ENCODE measurements at places on chromosomes 1 and 21.

DNA sequence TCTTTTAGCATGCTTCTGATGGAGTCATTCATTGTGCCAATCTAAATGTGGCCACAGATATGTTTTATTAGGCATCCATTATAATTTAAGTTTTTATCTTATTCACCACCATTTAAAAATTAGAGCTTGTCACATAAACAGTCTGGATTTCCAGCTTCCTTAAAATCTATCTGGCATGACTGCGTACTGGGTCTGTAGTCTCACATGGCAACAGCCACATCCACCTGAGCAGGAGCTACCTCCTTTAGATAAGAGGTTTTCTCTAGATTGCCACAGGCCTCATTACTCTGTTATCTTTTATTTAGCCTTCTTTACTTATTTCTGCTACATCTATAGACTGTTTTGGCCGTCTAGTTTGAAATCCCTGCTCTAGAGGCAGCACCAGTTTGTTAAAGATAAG is 29.1 kb downstream of the B3GALT2 start:
- DNase-seq, result no peak

DNA sequence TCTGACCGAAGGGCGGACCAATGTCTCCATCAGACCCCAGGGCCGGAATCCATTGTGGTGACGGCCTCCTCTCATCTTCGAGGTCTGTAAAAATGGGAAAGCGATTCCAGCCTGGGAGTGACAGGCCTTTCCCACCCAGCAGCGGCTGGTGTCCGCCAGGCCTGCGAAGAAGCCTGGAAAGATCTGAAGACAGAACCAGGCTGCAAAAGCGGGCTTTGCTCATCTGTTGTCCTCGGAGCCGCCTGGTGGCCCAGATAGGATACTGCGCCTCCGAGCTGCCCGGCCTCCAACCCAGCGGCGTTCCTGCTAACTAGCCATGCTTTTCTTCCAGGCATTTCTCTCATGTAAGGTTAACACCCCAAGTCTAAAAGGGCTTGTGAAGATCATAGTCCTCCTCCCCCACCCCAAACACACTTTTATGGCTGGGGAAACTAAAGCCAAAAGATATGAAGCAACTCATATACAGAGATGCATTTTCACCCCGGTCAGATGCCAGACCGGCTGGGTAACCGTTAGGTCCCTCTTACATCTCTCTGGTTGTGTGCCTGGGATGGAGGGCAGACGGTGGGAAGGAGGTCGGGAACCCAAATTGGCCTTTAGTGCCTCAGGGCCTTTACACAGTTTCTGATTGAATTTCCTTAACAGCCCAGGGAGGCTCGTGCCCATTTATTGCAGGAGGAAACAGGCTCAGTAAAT is 1.9 kb upstream of the DHRS3 start:
- DNase-seq, result peak; percentile 43

DNA sequence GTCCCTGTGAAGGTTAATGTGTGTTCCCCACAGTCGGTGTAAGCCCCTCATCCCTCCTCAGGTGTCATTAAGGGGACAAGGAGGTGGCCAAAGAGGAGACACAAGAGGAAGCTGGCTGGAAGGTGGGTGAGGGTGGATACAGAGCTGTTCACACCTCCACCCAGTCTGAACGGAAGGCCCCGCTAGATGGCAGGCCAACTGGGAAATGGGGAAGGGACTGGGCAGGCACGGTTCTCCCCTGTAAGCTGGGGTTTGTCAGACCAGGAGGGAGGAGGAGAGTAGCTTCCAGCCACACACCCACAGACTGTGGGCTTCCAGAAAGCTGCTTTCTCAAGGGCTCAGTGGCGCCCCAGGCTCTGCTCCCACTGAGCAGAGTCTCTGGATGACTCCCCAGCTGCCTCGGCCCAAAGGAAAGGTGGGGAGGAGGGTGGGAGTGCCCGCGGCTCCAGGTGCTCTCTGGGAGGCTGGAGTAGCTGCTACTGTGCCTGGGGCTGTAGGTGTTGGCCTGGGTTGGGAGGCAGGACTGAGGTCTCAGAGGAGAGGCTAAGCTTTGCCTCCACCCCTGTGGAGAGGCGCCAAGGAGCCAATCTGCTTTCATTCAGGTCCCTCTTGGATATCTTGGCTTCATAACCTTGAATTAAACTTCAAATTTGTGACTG is 41.2 kb downstream of the PCP4 start:
- no peak for DNase-seq

GRCh38 chr1:28190996-28191645 is 14.6 kb upstream of the PTAFR start:
- no peak for DNase-seq

DNA sequence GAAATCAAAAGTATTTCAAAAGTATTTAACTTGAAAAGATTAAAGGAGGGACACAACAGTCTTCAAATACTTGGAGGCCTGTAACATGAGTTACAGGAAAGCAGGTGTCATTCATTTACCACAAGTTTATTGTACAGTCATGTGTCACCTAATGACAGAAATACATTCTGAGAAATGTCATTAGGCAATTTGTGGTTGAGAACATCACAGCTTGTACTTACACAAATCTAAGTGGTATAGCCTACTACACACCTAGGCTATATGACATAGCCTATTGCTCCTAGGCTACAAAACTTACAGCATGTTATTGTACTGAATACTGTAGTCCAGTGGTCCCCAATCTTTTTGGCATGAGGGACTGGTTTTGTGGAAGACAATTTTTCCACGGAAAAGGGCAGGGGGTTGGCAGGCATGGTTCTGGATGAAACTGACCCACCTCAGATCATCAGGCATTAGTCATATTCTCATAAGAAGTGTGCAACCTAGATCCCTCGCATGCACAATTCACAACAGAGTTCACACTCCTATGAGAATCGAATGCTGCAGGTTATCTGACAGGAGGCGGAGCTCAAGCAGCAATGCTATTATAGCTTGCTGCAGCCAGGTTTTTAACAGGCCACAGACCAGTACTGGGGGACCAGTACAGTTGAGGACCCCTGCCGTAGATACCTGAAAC is 25.0 kb upstream of the PHTF1 start:
- no peak for DNase-seq

DNA sequence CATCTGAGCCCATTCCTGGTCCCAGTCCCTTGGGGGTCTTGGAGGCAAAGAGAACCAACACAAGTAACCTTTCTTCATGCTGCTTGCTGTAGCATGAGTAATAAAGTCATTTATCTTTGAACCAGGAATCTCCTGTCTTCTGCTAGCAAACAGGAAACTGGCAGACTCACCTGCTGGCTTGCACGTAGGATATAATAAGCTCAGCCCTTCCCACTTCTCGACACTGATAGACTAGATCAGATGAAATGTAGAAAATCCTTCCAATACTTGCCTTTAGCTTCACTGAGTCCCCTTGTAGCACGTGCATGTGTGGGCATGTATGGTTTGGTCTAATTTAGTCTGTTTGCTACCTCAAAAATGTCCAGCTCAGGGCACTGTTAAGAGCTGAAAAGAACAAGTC is 6.5 kb upstream of the TFF2 start:
- no peak for DNase-seq

DNA sequence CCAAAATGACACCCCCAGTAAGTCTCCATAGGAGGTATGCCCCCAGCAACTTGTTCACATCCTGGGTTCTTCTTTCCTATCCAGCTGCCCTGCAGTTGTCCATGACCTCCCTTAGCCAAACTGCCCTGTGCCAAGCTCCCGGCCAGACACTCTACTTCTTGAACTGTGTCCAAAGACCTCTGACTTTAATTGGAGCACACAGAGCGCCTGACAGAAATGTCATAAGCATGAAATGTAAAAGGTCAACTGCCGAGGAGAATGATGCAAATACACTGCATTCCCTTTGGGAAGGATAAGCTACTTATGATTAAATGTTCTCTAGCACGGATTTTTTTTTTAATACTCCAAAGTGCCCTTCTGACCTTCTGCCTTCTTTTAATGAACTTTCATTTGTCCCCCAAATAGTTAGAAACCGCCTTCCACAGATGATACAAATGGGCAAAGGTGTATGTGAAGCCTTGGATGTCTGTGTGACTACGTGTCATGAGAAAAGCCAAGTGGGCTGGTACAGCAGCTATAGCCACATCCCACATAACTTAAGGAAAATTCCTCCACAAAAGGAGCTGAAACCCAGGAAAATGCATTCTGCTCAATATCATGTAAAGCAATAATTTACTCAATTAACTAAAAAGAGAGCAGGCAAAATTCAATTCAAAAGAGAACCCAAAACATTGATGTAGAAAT is 26.8 kb downstream of the PALMD start:
- DNase-seq, result no peak

DNA sequence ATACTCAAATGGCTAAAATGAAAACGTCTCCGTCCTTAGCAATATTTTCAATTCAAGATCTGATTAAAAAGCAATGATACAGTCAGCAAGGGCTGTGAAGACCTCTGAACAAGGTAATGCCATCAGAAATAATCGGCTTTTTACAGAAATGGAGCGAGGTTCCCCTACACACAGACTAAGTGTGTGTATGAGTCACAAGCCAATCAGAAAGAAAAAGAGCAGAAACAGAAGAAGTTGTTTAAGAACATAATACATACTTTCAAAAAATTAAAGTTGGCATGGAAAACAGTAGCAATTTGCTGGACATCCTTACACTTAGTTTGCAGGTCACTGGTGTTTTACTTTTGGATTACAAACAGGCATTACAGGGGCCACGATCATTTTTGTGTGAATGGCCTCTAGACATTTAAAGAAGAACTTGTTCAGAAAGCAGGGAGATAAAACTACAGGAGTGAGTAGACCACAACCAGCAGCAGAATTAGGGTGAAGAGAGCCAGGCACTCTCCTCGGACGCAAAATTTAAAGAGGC is 350.0 kb upstream of the RUNX1 start:
- no peak for DNase-seq

GRCh38 chr1:34926156-34926555 is 3.3 kb downstream of the DLGAP3 start:
- no peak for DNase-seq

- DNase-seq, result peak; percentile 60
These were observed 5.0 kb downstream of the SRARP start for GRCh38 chr1:16009030-16009460.

GRCh38 chr1:42130061-42130660 is 23.0 kb upstream of the GUCA2B start:
- DNase-seq, result no peak

DNA sequence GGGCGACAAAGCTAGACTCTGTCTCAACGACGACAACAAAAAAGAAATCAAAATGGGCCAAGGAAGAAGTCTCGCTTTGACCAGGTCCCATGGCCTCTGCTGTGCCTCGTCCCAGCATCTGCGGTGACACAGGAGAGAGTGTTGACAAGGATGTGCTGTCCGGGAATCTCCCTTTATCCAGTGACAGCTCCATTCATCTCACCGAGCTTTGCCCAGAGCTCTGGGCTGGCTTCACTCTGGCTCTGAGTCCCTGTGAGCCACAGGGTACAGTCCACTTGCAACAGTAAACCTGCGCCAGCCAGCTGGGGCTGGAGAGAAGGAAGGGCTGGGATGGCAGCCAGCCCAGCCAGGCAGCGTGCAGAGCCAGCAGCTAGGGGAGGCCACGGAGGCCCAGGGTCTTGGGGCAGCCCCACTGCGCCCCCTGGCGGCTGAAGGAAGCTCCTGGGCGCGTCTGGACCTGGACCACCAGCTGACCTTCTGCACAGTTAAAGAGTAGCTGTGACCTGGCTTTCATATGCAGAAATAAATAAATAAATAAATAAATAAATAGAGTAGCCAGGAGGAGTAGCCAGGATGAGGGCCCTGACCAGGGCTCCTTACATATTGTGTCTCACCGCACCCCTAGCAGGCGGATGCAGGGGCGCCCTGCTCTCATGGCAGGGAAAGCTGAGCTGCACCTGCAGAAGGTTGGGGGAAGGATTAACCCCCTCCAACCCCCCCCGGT is 29.7 kb downstream of the ENO1 start:
- peak; percentile 60 for DNase-seq

- DNase-seq, result no peak
These were observed 34.9 kb downstream of the VANGL1 start for GRCh38 chr1:115676498-115677181.

DNA sequence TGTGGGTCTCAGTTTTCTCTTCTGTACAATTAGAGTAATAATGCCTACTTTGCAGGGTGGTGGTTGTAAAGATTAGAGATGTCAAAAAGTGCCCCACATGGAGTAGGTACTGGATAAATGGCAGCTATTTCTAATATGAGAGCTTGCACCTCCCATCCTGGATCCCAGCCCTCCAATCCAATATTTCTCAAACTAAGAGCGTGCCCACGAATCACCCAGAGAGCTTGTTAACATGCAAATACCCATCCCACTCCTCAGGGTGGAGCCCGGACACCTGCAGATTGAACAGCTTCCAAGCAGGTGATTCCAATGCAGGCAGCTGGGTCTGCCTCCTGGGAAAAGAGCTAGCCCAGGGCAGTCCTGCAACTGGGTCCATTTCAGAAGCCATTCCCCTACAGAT is 33.0 kb downstream of the LRRN2 start:
- DNase-seq, result no peak

DNA sequence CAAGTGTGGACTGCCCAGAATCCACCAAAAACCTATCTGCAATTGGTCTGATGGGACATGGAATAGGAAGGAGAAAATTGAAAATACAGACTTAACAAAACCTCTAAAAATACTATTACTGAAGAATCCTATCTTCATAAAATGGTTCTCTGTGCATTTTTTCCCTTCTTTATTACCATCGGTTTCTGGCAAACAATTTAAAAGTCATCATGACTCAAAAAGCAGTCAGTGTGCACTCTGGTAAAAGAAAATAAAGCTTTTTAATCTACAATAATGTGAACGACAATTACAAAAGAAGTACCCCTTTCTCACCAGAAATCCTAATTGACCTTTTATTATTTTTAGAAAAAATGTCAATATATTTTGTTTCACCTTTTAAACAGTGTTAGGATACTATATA is 186.3 kb downstream of the TPR start:
- DNase-seq, result no peak

DNA sequence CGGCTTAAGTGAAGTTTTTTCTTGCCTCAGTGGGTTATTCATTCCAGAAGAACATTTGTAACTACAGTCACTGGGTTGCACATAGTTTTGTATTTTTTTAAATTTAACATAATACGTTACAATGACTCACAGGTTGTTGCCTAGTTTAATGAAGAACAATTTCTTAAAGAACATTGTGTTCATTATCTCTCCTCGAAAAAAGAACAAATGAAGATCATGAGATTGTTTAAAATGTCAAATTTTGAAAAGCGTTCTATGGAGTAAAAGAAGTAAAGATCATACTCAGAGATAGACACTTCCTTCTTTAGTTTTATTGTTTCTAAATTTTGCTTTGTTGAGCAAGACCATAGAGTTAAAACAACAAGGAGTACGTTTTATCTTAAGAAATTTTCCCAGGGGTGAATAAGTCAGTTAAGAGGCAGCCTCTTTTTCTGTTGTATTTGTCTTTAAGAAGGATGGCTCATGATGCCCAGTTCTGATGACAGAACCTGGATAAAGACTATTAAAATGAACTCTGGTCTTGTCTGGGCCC is 10.5 kb upstream of the SLAMF1 start:
- DNase-seq, result no peak
